ENCODE measurements at places on chromosomes 7 and 10.

GRCh38 chr7:64655811-64656210 is 10.1 kb upstream of the ZNF107 start:
- DNase-seq = no peak

GRCh38 chr7:139393621-139394211 is 34.0 kb downstream of the LUC7L2 start:
- DNase-seq = no peak

DNA sequence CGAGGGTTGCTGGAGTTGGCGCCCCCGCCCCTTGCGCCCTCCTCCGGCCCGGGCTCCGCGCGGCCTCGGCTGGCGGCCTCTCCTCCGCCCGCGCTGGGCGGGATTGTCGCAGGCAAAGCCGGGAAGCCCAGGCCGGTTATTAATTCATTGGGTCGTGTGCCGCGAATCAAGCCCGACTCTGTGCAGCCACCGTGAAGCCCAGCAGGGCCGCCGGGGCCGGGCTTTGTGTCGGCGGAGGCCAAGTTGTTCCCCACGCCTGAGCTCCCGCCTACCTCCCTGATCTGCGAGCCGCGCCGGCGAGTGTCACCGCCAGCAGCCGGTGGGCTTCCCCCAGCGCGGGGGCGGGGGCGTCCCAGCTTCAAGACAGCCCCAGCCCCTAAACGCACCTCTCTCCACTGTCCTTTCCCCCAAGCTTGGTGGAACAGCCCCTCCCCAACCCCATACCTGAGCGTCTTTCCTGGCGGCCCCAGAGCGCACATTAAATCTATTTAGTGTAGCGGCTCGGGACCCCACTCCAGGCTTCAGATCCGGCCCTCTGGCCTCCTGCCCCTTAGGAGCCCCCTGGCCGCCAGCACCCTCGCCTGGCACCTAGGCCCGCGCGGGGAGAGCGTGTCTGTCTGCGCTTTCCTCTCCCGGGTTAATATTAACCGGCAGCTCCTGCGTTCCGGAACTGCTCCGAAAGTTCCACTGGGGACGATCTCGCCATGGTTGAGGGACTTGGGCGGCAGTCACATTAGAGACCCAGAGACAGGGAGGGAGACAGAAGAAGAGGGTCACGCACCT is 3.5 kb downstream of the SHH start:
- DNase-seq = peak; percentile 47

- no peak for DNase-seq
These were observed 2.5 kb downstream of the NUDT5 start for GRCh38 chr10:12193193-12193592.

DNA sequence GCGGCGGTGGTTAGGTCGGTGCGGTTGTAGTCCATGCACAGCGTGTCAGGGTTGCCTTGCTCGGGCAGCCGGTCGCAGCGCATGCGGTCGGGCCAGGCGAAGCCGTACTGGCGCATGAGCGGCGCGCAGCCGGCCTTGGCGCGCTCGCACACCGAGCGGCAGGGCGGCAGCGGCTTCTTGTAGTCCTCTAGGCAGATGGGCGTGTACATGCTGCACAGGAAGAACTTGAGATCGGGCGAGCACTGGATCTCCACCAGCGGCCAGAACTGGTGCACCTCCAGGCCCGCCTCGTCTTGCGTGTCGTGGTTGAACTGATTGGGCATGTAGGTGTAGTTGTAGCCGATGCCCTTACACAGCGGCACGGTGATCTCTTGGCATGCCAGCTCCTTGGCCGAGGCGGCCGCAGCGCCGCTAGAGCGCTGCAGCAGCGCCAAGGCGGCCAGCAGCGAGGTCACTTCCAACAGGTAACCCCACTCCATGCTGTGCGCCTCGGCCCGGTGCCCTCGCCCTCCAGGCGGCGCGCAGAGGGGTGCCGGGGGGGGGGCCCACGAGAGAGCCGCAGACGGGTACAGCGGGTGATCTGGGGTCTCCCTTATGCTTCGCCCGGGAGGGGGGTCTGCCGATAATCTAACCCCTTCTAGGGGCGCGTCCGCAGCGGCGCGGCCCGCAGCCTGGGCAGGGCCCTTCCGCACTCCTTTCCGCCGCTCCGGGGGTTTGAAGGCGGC is 983 bp downstream of the FZD8 start:
- DNase-seq = peak; percentile 68

- DNase-seq = peak; percentile 30
These were observed 259.8 kb downstream of the GLI3 start for GRCh38 chr7:41977151-41977651.

DNA sequence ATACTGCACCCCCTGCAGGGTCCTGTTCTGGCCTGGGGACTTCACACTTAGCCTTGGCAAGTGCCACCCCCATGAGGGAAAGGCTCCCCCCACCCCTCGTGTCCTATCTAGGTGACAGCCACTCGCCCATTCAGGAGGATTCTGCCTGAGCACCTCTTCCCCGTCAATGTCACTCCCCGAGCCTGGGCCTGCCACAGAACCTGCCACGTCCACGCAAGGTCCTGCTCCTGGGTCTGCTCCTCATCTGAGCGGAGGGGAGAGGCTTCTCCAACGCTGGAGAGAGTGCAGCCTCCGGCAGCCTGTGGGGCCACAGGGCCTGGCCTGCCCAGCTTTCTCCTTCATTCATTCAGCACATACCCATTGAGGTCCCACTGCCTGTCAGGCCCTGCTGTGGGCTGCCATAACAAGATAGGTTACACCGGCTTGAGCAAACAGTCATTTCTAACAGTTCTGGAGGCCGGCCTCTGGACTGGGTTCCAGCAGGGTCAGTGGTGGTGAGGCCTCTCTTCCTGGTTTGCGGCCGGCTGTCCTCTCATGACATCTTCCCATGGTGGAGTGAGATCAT is 92.0 kb upstream of the RET start:
- no peak for DNase-seq

DNA sequence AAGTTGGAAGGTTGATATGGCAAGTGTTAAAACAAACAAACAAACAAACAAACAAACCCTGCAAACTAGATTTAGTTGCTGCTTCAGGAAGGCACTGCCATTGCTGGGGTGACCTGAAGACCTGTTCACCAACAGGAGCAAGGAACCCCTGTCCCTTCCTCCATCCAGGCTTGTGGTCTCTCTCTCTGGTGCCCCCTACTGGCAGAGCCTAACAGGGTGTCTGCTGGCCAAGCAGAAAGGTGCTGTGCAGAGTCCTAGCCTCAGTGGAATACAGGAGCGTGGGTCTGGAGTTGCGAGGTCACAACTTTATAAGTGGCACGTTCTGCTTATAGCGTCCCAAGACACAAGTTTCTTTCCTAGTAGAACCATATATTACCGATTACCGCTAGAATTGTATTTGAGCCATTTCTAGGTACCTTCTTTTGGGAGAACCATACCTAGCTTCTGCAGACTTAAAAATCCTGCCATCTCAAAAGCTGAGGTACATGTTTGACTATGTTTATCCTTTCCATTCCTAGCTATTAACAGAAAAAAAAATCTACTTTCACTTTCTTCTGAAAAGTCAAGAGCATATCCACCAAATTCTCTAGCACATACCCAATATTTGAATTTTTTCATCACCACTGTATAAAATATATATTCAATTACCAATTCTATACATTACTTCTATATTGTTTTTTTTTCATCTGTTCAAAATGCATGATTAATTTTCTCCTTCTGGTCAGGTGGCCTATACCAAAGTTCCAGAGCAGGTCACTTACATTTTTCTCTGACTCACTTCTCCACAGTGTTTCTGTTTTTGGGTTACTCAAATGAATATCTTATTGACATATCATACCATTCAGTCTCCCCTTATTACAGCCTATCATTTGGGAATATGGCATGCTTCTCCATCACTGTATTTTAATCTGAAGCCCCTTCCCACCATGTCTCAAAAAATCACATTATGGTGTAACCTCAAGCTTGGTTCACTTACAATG is 29.1 kb upstream of the CALD1 start:
- DNase-seq = peak; percentile 78

DNA sequence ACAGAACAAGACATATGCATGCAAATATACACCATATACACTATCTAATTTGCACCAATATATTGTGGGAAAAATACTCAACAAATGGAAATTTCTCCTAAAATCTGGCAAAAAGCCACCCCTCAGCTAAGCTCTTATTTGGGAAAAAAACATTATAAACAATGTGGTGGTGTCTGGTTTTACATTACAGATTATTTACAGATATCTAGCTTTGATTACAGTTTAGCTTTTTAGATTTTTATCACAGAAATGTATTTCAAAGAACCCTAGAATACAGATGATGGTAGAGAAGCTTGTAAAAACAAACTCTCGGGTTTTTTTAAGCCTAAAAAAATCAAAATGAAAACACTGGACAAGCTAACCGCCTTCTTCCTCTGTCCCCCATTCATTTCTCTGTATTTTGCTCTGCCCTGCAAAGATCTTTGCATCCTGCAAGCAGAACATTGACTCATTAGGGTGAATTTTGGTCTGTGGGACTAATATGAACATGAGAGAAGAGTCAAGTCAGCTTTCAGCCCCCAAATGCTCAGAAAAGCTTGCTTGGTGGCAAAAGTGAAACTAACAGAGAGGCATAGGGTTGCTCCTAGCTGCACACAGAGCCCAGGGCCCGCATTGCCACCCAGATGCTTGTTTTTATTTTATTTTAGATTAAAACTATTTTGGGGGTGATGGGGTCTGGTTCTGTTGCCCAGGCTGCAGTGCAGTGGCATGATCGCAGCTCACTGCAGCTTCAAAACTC is 88.8 kb upstream of the LYZL1 start:
- DNase-seq = no peak

- no peak for DNase-seq
These were observed 12.1 kb upstream of the CPA2 start for GRCh38 chr7:130254555-130254954.

DNA sequence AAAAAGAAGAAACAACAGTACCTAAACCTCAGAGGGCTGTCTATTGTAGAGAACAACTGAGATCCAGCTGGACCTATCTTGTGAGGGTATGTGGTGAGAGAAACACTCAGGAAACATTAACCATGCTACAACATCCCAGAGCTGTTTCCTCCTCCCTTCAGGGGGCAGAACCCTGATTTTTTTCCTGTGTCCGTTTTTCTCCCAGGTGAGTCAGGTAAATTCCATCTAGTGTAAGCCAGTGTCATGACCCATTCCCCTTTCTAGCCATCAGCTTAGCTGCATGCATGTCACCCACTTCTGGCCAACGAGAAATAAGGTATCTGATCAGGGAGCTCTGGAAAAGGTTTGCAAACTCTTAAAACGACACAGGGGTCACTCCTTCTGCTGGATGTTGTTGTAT is 103.8 kb downstream of the DNMBP start:
- DNase-seq = no peak

GRCh38 chr7:34752929-34753328 is 94.9 kb downstream of the NPSR1 start:
- no peak for DNase-seq

GRCh38 chr7:51121931-51122425 is 194.6 kb downstream of the COBL start:
- DNase-seq = peak; percentile 76

- no peak for DNase-seq
These were observed 673.4 kb downstream of the AUTS2 start for GRCh38 chr7:70271617-70272081.

- no peak for DNase-seq
These were observed 63.2 kb downstream of the MACC1 start for GRCh38 chr7:20153999-20154398.

- no peak for DNase-seq
These were observed 96.1 kb downstream of the JMJD1C start for GRCh38 chr10:63369711-63370110.

- DNase-seq = no peak
These were observed 8.1 kb upstream of the ANK3 start for GRCh38 chr10:60397792-60398191.

DNA sequence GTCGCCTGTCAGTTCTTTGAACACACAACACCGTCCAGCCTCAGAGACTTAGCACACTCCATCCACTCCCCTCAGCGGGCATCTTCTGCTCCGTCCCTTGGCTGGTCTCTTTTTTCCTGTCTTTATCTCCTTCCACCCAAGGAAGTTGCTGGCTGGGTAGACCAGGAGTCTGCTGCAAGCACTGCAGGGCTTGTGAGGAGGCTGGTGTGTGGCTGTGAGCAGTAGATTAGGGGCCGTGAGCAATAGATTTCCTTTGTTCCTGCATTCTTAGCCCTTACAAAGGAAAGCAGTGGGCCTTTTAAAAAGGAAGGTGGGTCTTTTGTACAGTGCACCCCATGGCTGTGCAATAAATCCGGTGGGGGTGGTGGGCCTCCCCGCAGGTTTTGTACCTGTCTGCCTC is 100.3 kb upstream of the BTBD16 start:
- DNase-seq = peak; percentile 49

- no peak for DNase-seq
These were observed 232.2 kb upstream of the CTBP2 start for GRCh38 chr10:125392609-125393008.

GRCh38 chr10:80599424-80599847 is 61.7 kb downstream of the SH2D4B start:
- DNase-seq = peak; percentile 69

GRCh38 chr7:15559416-15559928 is 2.3 kb downstream of the AGMO start:
- DNase-seq = no peak

- DNase-seq = no peak
These were observed 367.2 kb upstream of the ZNF32 start for GRCh38 chr10:44015702-44016500.

All from endothelial cell (in vitro differentiated cells).